NCI-H510A treated with DMSO at 0.1 percent for 48 hours (cell line): ENCODE measurements at places on chromosomes 12 and 14.

GRCh38 chr14:45084946-45085346, 1.0 kb downstream of the PRPF39 start:
- no peak for DNase-seq

- DNase-seq: peak; percentile 24
These were observed 531 bp upstream of the EML1 start for GRCh38 chr14:99792551-99793212.

GRCh38 chr12:16611146-16611545, 5.2 kb upstream of the LMO3 start:
- peak; percentile 71 for DNase-seq

GRCh38 chr14:54718046-54718445, 151.1 kb downstream of the SAMD4A start:
- no peak for DNase-seq
